ENCODE measurements at places on chromosomes 2 and 18.

DNA sequence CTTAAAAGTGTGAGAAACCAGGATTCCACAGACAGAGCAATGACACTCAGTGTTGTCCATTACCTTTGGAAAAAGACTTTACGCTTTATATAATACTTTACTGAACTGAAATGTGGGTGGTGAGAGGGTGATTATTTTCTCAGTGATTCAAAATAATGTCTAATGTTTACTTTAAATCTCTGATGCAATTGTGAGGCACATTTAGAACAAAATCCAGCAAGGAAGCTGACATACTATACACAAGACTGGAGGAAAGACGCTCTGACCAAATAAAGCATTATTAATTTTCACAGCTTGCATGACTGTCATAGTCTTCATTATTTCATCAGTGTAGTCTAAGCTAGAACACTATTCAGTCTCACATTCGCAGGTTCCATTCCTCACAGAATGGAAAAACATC, 34.1 kb upstream of the STAT1 start:
- no peak for DNase-seq

- DNase-seq, result no peak
Observed at GRCh38 chr2:107712857-107713256, 113.8 kb upstream of the RGPD4 start.

- DNase-seq, result no peak
Observed at GRCh38 chr2:41867553-41867952, 180.3 kb upstream of the PKDCC start.

DNA sequence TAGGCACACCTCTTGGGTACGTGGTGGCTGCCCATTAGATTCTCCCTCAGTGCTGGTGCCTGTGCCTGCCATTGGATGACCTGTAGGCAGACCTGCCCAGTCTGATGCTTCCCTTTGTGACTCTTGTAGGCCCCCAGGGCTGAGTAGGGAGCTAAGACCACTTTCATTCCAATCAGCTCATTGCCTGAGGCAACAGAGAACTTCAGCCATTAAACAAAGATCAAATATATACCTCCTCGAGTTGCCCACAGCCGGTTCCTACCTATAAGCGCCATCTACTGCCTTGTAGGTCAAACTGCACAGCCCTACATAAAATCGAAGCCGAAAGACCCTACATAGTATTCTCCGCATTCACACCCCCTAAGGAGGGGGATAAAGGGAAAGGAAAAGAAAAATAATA, 184.6 kb downstream of the ETAA1 start:
- DNase-seq, result no peak

- no peak for DNase-seq
Observed at GRCh38 chr2:129910446-129911362, 68.8 kb upstream of the RAB6C start.

DNA sequence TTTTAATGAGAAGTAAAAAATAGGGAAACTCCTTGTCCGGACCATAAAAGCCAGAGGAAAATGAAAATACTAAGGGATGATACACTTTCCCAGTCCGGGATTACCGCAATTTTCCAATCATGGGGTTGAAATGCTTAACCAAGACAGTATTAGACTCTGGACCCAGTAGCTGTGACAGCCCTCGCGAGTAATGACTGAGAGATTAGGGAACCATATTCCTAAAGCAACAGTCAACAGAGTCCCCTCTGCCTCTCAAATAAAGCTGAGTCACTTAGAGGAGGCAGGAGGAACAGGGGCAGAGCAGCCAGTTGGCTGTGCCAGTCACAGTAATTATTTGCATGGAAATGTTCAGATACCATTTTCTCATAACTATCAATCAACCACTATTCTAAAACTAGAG, 34.8 kb downstream of the GPATCH11 start:
- no peak for DNase-seq

- no peak for DNase-seq
Observed at GRCh38 chr2:174888646-174889271, 116.4 kb downstream of the CHN1 start.

- DNase-seq, result no peak
Observed at GRCh38 chr2:238882082-238882755, 34.3 kb downstream of the TWIST2 start.

DNA sequence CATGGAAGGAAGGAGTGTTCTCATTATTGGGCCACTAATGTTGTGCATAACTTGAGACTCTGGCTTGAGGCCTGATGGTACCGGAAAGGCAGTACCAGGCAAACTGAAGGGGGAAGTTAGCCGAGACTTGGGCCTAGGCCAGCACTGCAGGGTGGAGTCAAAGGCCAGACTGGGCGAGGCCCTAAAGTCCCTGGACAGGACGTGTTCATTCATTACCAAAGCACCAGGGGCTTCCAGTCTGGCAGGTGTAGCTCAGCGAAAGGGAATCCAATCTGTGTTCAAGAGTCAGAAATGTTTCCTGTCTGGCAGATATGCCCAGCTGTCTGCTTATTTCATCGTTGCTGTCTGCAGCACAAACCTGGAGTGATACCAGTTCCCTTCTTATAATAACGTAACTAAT, 4.7 kb upstream of the ITSN2 start:
- no peak for DNase-seq

- no peak for DNase-seq
Observed at GRCh38 chr2:136905779-136906178, 140.4 kb downstream of the THSD7B start.

DNA sequence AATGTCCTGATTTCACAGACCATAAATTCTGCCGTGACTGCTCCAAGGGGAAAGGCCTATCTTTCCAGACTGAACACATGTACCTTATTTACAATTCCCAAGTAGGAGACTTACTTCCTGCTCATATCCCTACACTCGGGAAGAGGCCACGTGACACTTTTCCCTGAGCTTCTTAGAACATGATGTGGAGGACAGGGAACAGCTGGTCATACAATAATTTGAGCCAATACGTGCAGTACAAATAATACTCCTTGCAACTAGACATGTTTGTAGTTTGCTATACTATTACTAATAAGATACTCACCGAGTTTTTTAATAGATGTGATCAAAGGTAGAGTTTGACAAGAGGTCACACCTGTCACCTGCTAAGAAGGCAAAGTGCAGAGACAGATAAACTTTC, 256.4 kb downstream of the SP3 start:
- DNase-seq, result no peak

DNA sequence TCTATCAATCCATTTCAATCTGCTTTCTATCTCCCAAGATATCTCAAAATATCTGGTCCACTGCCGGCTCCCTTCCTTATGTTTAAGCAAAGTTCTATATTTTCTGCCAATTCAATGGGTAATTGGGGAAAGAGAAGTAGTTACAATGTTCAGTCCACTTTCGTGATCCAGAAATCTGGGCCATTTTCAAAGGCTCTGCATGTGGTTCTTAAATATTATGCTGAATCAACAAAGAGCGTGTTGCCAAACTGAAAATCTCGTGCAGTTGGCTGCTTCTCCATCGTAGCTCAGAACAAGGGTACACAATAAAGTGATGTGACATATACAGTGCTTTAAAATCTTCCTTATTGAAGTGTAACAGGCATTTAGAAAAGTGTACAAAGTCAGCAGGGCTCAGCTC, 863.1 kb downstream of the RNF144A start:
- DNase-seq, result no peak

GRCh38 chr2:226792155-226792881, 7.3 kb downstream of the IRS1 start:
- no peak for DNase-seq

DNA sequence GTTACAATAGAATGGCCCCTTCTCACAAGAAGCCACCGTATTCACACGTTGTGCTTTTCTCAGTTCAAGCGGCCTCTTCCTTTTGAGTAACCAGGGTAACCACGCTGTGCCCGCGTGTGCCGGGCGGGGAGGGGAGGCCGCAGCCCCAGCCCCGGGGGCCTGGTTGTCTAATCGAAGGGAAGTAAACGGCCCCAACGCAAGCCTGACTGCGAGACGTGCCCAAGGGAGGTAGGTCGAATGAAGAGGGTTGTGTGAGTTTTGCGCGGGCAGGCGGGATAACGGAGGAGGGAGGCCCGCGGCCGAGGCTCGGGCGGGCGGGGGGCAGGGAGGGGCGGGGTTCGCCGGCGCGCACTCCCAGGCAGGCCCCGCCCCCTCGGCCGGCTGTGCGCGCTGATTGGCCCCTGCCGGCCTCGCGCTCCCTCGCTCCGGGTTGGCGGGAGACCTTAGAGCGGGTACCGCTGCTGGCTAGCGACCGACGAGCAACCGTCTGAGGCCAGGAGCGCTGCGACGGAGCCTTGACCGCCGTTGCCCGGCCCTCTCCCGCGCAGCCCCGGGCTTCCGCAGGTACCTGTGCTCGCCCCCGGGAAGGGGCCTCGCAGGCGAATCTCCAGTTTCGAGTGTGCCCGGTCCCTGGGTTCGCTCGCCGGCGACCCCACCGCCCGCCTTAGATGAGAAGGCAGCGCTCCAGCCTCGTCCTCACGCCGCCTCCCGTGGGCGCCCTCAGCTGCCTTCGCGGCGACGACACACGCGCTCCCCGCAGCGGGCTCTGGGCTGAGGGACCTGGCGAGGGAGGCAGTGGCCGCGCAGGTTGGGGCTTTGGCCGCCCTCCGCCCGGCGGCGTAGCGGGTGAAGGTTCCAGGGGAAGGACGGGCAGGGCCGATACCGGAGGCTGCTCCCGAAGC, at the start of gene SPDYA:
TSS of gene SPDYA (plus strand) at position 451 of the 902 bp plus-strand sequence. CDS start 5,181 bp downstream, outside the sequence.
- DNase-seq, result peak; percentile 78

- no peak for DNase-seq
Observed at GRCh38 chr18:41599466-41599865, 355.6 kb upstream of the PIK3C3 start.

GRCh38 chr2:120516679-120517314, 170.9 kb downstream of the INHBB start:
- DNase-seq, result no peak

GRCh38 chr2:33069894-33070651, 123.3 kb downstream of the LTBP1 start:
- no peak for DNase-seq

DNA sequence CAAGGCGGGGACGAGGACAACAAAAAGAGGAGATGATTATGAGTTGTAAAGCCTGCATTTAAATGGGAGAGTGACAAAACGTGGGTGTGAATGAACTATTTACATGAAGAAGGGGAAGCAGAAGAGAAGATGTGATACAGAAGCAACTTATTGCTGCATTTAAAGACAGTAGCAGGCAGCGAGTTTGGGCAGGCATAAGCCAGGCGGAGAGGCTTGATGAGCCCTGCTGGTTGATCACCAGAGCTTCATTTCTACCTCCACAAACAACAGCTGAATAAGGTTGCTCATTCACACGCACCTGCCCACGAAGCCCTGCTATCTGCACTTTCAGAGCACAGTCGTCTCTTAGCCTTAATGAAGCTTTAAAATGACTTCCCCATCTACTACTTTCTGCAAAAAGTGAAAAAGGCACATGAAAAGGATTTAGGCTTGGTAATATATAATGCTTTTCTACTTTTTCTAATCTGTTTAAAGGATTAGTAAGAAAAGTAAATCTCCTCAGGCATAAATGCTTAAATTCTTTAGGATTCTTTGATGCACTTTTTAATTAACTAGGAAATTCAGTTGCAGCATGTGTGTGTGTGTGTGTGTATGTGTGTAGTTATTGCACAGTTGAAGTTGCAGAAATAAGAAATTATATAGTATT, 3.1 kb downstream of the SLC38A11 start:
- no peak for DNase-seq

DNA sequence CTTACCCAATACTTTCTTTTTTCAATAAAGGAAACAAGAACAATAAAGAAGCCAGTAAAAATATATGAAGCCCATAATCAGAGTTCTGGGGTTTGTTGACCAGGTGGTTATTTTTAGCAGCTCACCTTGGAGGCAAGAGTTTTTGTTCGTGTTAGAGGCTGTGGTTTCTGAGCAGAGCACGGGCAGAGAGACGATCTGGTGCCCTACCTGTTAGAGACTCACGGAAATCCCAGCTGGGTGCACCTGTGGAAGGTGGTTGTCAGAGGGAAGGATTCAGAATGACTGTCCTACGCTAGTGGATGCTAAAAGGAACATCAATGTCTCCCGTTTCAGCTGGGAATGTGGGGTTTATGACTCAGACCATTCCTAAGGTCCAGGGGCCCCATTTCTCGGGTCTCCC, 87.6 kb downstream of the NRP2 start:
- DNase-seq, result no peak

GRCh38 chr2:165617741-165618481, 148.4 kb downstream of the CSRNP3 start:
- no peak for DNase-seq

DNA sequence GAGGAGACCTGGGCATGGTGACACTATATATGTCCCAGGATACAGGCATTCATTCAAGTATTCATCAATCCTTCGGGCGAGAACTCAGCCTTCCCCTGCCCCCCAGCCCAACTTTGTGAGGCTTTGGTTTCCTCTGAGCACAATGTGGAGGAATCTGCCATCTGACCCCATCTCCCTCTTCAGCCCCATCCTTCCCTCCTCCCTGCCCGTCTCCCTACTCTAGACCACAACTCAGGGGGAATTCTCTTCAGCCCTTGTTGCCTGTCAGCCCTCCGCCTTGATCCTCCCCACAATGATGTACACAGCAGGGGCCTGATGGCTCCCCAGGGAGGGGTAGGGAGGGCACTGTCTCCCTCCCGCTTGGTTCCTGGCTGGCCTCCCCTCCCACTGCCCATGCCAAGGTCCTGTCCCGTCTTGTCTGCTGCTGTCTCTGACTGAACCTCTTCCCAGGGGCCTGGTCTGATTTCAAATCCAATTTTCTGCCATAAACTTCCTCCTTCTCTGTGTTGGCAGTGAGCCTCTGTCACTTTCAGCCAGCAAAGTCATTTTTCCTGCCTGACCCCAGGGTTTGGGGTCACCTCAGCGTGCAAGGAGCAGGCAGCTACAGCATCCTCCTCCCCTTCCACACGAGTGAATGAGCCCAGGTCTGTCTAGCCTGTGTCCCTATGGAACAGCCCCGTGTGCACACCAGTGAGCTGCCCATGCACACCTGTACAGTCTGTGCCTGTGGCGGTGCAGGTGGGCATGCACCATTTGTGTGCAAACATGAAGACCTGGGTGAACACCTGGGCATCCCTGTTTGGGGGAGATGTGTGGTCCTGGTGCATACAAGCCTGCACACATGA, 197.3 kb downstream of the CELF4 start:
- no peak for DNase-seq

- peak; percentile 62 for DNase-seq
Observed at GRCh38 chr2:43133708-43134570, 92.5 kb downstream of the ZFP36L2 start.

DNA sequence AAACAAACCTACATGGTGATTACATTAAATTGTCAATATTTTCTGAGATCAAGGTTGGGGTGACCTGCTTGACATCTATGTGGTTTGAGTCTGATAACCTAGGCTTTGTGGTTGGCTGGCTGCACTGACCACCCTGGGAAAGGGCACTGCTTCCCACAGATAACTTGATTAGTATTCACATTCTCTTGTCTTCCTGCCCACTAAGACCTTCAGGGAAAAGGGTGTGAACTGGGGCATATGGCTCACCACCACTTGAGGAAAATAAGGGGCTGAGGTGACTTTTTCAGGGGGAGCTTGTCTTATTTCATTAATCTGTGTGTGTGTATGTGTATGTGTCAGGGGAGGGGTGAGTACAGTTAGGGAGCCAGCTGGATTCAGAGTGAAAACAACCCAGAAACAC, 1.5 kb downstream of the SMYD1 start:
- no peak for DNase-seq

DNA sequence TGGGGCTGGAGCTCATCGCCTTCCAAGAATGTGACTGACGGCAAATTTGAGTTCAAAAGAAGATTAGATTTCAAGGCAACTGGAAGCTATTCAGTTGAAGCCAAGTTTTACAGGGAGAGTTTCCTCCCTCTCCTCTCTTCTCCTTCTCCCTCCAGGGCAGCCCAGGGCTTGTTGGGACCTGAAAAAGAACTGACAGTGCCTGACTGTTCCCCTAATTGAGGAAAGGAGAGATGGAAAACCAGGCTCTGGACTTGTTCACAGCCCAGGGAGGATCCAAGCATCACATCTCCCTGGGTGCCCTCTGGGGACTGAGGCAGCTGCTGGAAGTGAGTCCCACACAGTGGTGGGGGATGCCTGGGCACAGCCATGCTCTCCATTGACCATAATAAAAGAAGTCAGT, 88.1 kb downstream of the THNSL2 start:
- DNase-seq, result no peak

All from CD4-positive, alpha-beta T cell treated with Interleukin-15 for 4 hours (primary cell).